Stimulated activated CD4-positive, alpha-beta T cell treated with anti-CD3 and anti-CD28 coated beads, TNF-alpha, amount 100 ng/mL, for 24 hours (primary cell): ENCODE measurements at places on chromosomes 1 and 21.

- DNase-seq: no peak
These were observed 12.7 kb upstream of the CD101 start for GRCh38 chr1:116988908-116989307.

GRCh38 chr1:22582661-22583635 lies 19.7 kb downstream of the EPHA8 start:
- no peak for DNase-seq

DNA sequence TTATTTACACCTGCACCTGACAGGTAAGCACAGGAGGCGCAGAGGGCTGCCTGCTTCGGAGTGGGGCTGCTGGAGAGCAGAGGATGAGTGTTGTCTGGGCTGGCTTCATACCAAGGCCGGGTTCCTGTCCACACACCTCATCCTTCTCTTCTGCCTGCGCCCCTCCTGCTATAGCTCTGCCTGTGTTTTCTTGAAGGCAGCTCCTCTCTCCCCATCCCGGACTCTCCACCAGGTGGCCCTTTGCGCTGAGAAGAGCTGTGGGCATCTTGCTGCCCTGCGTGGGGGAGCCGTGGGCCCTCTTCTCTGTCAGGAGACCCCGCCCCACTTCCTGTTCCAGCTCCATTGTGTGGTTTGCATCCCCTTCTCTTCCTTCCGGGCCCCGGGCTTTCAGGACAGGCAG lies 35.0 kb downstream of the ARHGEF10L start:
- no peak for DNase-seq

GRCh38 chr1:109669246-109669948 lies 1.5 kb downstream of the GSTM2 start:
- DNase-seq: no peak

- DNase-seq: no peak
These were observed 402.6 kb upstream of the NFIA start for GRCh38 chr1:60679524-60680375.

DNA sequence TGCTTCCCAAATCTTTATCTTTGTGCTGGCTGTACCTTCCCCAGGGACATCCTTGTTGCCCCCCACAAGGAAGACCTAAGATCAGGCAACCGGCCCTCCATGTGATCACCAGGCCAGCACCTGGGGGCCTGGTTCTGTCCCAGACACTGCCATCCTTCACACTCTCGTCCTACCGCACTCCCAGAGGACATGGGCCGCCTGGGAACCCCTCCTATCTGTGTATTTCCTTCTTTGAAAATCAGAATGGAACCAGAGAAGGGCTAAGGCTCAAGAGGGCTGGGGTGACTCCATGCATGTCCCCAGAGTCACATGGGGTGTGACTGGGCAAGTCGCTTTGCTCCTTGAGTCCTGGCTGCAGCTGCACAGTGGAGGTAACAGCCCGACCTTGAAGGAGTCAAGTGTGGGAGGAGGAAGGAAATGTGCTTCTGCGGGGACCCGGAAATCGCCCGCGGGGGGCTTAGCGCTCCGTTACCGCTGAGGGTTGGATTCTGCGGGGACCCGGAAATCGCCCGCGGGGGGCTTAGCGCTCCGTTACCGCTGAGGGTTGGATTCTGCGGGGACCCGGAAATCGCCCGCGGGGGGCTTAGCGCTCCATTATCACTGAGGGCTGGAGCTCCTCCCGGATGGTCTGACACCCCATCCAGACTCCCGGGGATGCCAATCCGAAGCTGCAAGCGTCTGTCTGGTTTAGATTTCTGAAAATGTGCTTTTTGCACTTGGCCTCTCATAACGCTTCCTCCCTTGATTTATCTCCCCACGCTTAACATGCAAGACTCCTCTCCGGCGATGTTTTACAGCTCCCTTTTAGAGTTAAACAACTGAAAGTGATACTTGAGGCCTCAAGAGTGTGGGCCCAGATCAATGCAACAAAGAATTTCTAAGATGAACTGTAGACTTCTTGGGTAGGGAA lies 278.9 kb downstream of the NPHP4 start:
- DNase-seq: no peak

- no peak for DNase-seq
These were observed 16.2 kb upstream of the PDXK start for GRCh38 chr21:43702785-43703034.

GRCh38 chr1:174964972-174965361 lies 34.8 kb upstream of the CACYBP start:
- DNase-seq: no peak

- no peak for DNase-seq
These were observed 93.2 kb downstream of the CTH start for GRCh38 chr1:70504176-70504820.

DNA sequence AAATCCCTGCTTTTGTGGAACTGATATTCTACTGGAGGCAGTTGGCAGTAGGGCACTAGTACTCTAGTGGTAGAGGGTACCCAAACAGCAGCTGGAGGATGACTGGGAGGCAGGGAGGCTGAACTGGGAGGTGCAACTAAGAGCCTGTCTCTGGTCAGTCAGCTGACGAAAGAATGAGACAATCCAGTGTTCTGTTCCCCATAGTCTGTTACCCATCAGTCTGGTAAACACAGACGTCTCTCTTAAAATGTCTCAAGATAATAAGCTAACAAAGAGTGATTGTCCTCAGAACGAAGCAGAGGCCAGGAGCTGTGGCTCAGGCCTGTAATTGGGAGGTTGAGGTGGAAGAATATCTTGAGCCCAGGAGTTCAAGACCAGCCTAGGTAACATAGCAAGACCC lies 30.4 kb downstream of the TFAP2E start:
- DNase-seq: no peak
